Activated T-helper 2 cell treated with anti-CD3 and anti-CD28 coated beads, Interferon-gamma antibody, Interleukin-2, Interleukin-4, amounts not matched to agents 10 μg/mL and 5 μg/mL and 100 μg/mL, durations not matched to agents 14 hours and 24 hours and 36 hours (primary cell): ENCODE measurements at places on chromosomes 6 and 20. TPM values are rescaled to one million over a fixed set of nuclear protein-coding genes. Genes with fewer than 3 reads are reported as not detected.

GRCh38 chr6:149895833-149896271 is 2.1 kb downstream of the RAET1E start:
- no peak for DNase-seq

Gene RAMACL
- 0.32 TPM in 1 of 2 replicates, not detected in the other for total RNA-seq

DNA sequence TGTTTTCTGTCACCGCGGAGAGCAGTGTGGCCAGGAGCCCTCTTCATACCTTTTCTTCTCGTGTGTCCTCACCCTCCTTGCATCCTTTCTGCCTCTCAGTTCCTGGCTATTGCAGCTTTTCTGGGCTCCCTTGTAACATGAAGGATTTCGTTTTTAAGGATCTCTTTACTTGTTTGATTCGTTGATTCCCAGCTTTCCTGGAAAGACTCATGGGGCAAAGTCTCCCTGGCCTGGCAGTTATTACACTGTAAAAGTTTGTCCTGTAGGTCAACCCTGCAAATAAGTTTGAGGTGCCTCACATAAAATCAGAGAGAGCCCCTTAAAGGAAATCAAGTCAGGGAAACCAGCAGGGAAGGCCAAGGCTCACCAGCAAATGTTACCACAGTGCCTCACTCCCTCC is 70.1 kb downstream of the ISM1 start:
- DNase-seq = no peak

- DNase-seq = no peak
Measured at GRCh38 chr6:129517288-129517687, 192.7 kb downstream of the ARHGAP18 start.

DNA sequence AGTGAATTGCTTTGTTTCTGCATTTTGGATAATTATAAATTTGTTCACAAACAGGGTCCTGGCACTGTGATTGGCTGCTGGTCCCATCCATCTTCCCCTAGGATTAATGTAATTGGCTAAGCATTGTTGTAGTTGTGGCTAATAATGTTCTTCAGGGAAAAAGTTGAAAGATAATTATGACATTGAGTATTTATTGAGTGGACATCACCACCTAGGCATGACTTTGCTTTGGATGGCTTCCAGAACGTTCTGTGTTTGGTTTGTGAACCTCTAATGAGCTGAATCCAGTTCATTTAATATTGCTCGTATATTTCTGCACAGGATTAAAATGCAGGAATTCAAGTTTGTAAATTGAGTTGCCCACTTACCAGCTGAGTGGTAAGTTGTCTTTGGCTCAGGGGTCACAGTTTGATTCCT is 55.1 kb downstream of the ARID1B start:
- no peak for DNase-seq

Gene TBCC
- total RNA-seq = 17.7 and 19.5 TPM in 2 replicates

DNA sequence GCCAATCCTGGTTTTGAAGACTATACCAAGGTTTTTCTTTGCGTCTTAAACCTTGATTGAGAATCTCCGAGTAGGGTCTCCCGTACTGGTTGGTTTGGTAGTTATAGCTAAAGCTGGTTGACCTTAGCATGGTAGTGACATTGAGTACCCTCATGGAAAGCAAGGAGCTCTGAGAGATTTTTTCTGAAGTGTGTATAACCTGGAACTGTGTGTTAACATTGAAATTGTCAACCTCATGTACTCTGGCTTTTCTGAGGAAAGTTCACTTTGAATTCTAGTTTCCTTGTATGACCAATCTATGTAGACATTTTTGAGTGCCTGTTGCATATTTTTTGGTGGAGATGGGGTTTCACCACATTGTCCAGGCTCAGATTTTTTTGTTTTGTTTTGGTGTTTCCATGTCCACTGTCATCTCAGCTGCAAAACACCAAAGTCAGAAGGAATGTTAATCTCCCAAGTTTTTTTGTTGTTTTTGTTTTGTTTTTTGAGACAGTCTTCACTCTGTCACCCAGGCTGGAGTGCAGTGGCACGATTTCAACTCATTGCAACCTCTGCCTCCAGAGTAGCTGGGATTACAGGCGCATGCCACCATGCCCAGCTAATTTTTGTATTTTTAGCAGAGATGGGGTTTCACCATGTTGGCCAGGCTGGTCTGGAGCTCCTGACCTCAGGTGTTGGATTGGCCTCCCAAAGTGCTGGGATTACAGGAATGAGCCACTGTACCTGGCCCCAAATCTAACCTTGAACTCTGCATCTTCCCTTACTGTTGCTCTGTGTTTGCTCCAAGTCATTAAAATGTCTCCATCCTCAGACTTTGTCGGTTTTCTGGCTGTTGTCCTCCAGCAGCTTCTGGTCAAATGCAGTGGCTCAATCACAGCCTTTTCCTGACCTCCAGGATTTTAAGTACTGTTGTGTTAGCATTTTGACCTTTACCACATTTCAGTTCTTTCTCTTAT is 4.3 kb downstream of the RPS12 start:
- no peak for DNase-seq

DNA sequence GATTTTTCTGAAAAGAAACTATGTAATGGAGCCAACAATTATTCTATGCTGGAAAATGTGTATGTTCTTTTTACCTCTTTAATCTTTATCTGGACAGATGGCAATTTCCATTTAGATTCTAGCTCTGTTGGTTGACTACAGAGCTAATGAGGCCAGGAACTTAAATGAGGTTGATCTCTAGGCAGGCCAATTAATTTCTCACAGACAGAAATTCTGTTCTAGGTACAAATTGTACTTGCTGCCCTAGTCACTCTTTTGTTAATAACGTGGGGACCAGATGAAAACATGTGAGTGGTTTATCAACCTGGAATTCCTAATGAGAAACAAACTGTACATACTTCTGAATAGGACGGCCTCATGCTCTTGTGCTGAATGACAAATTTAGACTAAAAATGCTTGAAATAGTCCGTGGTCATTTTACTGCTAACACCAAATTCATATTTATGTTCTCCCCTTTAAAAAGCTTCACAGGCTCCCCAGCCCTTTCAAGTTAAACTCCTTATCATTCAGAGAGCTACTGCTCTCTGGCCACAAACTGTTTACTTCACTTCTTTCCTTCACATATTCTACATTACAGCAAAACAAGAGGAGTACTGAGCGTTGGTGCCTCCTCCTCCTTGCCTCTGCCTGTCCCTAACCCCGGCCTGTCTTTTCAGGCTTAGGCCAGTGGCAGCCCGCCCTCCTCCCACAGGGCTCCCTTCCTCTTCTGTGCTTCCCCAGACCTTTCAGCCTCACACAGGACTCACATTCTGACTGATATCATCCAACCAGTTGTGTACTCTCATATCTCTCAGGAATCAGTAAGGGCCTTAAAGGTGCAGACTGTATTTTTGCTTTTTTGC is 41.4 kb downstream of the DTNBP1 start:
- no peak for DNase-seq

Gene ME1
- total RNA-seq = 0.05 TPM in 1 of 2 replicates, not detected in the other

- no peak for DNase-seq
Measured at GRCh38 chr6:25842526-25842925, 10.7 kb upstream of the SLC17A1 start.

Gene TFAP2A
- 0.23 TPM in 1 of 2 replicates, not detected in the other for total RNA-seq

DNA sequence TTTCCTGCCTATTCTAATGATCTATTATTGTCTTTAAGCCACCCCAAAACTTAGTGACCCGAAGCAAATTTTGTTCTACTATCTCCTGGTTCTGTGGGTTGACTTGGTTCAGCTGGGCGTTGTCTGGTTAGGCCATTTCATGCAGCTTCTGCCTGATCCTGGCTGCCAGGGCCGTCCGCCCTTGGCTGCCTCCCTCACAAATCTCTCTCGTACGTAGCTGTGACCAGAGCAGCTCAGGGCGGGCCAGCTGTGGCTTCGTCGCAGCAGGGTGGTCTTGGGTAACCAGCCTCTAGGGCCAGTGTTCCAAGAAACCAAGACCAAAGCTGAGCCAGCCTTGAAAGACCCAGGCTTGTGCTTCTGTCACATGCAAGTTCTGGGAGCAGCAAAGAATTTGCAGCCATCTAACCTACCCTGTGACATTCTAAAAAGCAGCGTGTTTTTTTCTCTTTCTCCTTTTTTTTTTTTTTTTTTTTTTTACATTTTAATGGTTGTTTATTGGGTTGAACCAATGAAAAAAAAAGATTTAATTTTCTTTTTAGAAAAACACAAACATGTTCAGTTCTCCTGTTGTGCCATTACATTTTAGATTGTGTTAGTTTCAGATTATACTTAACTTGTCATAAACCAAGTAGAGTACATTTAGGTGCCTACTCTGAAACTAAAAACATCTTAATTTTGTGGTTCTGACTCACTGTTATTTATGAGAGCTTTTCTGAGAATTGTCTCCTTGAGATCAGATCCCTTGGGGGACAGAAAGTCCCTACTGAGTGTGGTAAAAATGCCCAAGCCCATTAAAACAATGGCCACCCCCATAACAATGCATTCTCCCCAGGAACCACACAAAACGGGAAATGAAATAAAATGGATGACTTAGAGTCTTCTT is 83.9 kb downstream of the ZDHHC14 start:
- no peak for DNase-seq

Gene AKAP12
- 15.6 and 17.2 TPM in 2 replicates for total RNA-seq

DNA sequence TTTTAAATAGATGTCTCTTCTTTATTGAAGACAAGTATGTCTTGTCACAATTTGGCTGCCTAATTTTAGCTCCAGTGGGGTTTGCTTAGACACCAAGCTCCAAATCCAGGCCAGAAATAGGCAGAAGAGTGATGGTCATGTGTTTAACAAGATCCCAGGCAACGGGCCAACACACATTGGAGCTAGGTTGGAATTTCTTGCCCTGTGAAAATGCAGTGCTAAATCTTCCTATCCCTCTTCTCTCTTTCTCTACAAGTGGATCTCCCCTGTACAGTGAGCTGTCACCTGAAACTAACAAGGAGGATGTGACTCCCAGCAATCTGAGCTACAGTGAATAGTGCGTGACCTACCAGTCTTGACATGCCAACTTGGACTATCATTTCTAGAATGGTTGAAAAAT is 65.3 kb upstream of the VGLL2 start:
- no peak for DNase-seq

GRCh38 chr6:82013561-82014530 is 233.7 kb downstream of the IBTK start:
- DNase-seq = no peak

DNA sequence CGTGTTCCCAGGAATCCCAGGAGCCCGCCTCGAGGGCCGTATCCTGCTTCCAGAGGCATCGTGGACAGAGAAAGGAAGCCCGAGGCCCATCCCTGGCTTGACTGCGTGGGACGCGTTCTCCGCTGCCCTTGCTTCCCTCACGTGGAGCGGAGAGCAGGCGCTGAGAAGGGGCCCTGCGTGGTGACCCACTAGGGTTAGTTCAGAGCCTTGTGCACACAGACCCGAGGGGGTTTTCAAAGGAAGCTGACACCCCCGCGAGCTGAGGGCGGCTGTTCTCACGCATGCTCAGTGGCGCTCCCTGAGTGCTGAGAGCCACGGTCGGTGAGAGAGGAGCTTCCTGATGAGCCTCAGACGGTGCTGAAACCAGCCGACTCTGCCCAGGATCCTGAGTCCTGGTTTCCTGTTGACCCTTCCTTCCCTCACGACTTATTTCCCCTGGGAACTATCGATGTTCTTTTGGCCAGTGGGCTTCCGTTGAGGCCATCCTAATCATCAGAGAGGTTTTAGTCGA is 28.9 kb upstream of the CCR6 start:
- no peak for DNase-seq

Gene CYP21A2
- total RNA-seq = 0.25 and 0.39 TPM in 2 replicates

Gene ARMC12
- 0.89 and 0.97 TPM in 2 replicates for total RNA-seq

Gene DUSP15
- total RNA-seq = not detected in 2 replicates

GRCh38 chr6:81822568-81822967 is 70.1 kb upstream of the TENT5A start:
- DNase-seq = no peak

GRCh38 chr20:49166534-49167449 is 21.3 kb downstream of the STAU1 start:
- no peak for DNase-seq

Gene ERVFRD-1
- total RNA-seq = not detected in 2 replicates

Gene GDAP1L1
- total RNA-seq = not detected in 2 replicates

DNA sequence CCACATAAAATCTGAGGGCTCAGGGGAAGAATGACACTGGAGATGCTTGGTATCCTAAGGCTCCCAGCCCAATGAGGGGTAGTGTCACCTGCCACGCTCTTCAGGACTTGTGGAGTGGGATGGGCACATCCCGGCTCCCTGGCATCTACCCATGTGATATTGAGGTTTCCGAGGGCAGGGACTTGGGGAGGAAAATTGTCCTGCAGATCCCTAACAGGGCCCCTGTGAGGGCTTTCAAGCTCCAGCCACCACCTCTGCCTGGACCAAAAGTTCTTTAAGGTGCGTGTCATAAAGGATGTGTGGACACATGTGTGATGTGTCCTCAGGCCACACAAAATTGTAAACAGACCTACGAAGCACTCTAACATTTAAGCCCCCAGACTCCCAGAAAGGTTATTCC is 2.5 kb downstream of the SCML4 start:
- DNase-seq = no peak

DNA sequence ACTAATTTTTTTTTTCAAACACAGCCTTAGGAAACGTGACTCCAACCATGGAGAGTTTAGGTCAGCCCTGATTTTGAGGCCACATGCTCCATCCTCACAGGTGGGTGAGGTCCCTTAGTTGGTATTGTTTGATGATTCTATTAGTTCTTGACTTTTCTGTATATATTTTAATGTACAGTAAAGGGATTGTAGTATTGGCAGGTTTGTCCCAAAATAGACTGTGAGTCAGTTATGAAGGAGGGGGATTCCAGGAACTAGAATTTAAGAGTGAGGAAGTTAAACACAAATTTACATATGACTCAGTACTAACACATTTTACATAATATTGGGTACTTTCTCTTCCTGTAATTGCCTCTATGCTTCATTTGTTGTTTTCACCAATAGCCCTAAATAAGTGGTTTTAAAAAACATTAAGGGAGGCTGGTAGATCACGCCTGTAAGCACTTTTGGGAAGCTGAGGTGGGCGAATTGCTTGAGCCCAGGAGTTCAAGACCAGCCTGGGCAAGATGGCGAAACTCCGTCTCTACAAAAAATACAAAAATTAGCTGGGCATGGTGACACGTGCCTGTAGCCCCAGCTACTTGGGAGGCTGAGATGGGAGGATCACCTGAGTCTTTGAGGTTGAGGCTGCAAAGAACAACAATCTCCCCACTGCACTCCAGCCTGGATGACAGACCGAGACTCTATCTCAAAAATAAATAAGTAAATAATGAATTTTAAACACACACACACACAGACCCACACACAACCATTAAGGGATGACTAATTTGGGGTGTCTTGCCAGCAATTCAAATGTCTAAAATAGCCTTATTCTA is 81.8 kb downstream of the SGK1 start:
- no peak for DNase-seq

DNA sequence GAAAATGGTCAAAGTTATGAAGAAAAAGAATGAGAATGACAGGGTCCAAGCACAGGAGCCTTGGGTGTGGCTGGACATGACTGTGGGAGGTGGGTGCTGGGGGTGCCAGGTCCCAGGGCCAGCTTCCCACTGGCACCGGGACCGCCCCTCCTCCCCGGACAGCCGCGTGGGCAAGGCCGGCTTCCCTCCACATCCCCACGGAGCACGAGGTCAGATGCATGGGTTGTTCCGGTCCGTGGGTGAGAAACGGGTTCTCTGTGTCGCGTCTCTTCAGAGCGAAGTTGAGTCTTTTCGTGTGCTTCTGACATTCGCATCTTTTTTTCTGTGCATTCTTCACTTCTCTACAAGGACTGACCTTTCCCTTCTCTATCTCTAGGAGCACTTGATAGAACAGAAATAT is 30.1 kb downstream of the KIF25 start:
- DNase-seq = no peak
